Cardiac fibroblast (primary cell): ENCODE measurements at places on chromosomes 5 and 9.
A peak's percentile ranks its signal among the peaks of the same experiment; 100 is the strongest.

DNA sequence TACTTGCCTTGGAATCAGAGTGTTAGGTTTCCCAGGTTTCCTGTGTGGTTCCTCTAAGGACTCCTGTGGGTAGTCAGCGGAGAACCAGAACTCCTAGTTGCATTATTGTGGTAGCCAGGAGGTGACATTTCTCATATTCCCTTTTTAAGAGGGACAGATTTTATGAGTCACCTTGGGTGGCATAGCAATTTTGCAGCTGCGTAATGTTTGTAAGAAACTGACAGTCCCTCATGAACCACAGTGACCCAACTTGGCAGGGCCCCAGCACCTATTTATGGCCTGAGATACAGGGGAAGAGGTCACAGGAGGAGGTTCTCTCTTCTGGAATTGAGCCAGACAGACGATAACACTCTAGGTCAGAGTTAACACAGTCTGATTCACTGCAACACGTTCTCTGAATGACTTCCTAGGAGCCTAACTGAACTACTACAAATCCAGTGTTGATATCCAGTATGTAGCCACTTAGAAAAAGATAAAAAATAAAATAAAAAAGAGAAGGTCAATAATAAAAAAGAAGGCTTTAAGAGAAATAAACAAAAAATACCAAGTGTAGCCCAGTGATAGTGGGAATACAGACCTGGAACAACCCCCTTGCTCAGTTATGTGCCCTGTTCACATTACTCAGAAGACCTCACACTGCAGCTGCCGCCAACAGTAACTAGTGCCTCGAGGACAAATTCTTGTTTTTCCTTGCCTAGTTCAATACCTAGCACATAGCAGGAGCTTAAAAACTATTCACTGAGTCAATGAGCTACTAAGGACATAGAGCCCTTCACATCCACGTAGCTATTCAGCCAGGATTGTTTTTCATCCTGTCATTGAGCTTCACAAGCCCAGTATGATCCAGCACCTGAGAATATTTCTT, 50.7 kb upstream of the VLDLR start:
- DNase-seq = peak; percentile 72

- DNase-seq = no peak
These were observed 79.4 kb downstream of the PHF2 start for GRCh38 chr9:93655621-93656425.

GRCh38 chr9:134807716-134808446, 72.7 kb upstream of the FCN2 start:
- peak; percentile 36 for DNase-seq

GRCh38 chr5:170634256-170634990, 130.6 kb downstream of the KCNIP1 start:
- DNase-seq = no peak

- no peak for DNase-seq
These were observed 4.7 kb upstream of the PSMB7 start for GRCh38 chr9:124419832-124420489.

GRCh38 chr5:169052207-169052606, 248.7 kb downstream of the SLIT3 start:
- DNase-seq = no peak

GRCh38 chr9:136538599-136539426, 7.0 kb downstream of the NOTCH1 start:
- DNase-seq = peak; percentile 49

DNA sequence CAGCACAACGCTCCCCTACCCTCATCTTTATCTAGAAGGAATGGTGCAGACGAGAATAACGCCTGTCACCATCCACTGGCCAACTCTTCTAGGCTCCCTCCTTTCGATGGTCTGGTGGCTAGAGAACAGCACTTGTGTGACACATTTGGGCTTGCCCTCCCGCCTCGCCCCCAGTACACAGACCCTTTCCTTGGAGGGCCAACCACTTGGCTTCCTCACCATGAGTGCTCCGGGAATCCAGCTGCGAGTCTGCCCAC, 1.4 kb downstream of the GNAQ start:
- no peak for DNase-seq

GRCh38 chr5:139745132-139745799, 50.3 kb upstream of the PSD2 start:
- DNase-seq = peak; percentile 82

GRCh38 chr9:111582888-111583287, 16.6 kb downstream of the PTGR1 start:
- DNase-seq = peak; percentile 84

DNA sequence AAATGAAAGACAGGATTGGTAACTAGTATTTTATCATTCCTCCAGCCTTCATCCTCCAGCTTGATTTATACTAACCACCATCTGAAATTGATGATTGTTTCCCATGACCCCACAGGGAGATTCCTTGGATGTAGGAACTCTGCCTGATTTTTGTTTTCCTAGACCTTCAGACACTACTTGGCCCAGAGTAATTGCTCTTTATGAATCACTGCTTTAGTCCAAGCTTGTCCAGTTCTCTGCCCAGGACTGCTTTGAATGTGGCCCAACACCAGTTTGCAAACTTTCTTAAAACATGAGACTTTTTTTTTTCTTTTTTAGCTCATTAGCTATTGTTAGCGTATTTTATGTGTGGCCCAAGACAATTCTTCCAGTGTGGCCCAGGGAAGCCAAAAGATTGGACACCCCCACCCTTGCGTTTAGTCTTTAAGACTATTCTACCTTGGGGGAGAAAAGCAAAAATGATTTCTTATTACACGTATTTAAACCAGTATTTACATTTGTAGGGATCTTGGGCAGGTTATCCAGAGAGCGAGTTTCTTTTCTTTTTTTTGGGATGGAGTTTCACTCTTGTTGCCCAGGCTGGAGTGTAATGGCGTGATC, 18.4 kb downstream of the BASP1 start:
- peak; percentile 41 for DNase-seq

- no peak for DNase-seq
These were observed 338.9 kb downstream of the CDH12 start for GRCh38 chr5:22514231-22514630.

GRCh38 chr5:14793851-14794250, 77.7 kb downstream of the ANKH start:
- no peak for DNase-seq

GRCh38 chr9:29389421-29389820, 1816.1 kb upstream of the C9orf72 start:
- DNase-seq = no peak

- DNase-seq = no peak
These were observed 73.3 kb upstream of the PHF24 start for GRCh38 chr9:34884747-34885189.

GRCh38 chr5:180069589-180070247, 1.8 kb downstream of the RNF130 start:
- DNase-seq = no peak

DNA sequence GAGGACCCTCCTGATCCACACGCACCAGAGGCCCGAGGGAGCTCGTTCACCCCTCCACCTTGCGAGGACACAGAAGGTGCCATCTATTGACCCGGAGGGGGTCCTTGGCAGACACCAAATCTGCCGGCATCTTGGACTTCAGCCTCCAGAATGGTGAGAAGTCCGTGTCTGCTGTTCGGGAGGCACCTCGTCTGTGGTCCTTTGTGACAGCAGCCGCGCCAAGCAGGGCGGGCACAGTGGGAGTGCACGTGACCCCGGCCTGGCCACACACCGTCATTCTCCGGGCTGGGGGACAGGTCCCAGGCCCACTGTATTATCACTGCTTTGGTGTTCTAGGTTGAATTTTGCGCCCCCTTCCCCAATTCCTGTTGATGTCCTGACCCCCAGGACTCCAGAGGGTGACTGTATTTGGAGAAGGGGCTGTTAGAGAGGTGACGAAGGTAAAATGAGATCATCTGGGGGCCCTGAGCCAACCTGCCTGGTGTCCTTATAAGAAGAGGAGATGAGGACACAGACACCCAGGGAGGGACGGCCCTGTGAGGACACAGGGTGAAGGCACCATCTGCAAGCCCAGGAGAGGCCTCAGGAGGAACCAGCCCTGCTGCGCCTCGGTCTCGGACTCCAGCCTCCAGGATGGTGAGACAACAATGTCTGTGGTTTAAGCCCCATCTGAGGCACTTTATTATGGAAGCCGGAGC, 15.7 kb downstream of the LPCAT1 start:
- no peak for DNase-seq

GRCh38 chr5:137399911-137400310, 99.2 kb downstream of the SPOCK1 start:
- no peak for DNase-seq

DNA sequence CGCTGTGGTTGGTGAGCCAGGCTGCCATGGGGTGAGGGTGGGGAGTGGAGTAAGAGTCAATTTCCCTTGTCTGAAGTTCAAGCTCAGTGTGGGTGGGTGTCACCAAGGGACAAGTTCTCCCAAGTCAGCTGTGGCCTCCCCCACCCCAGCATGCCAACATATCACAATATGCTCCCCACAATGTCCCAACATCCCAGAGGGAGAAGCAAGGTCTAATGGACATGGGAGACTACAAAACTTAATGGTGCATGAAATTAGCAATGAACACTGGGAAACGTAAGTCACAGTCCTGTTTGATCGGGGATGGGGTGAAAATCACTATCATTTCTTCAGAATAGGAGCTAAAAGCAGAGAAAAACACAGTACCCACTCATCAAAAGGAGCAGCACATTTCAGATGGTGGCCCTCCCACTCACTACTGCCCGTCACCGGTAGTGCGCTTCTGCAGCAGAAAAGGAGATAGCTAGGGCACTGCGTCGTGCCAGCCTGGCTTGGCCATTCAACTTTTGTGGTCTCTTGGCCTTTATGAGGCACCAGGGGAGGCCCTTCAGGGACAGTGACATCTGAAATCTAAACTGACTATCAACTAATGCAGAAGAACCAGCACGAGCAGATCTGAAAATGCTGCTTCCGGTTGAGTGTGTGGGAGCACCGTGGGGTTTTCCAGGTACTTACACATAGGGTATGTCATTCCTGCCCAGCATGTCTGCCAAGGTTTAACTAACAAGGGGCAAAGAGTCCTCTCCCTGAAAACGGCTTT, 20.5 kb upstream of the NDFIP1 start:
- DNase-seq = no peak

DNA sequence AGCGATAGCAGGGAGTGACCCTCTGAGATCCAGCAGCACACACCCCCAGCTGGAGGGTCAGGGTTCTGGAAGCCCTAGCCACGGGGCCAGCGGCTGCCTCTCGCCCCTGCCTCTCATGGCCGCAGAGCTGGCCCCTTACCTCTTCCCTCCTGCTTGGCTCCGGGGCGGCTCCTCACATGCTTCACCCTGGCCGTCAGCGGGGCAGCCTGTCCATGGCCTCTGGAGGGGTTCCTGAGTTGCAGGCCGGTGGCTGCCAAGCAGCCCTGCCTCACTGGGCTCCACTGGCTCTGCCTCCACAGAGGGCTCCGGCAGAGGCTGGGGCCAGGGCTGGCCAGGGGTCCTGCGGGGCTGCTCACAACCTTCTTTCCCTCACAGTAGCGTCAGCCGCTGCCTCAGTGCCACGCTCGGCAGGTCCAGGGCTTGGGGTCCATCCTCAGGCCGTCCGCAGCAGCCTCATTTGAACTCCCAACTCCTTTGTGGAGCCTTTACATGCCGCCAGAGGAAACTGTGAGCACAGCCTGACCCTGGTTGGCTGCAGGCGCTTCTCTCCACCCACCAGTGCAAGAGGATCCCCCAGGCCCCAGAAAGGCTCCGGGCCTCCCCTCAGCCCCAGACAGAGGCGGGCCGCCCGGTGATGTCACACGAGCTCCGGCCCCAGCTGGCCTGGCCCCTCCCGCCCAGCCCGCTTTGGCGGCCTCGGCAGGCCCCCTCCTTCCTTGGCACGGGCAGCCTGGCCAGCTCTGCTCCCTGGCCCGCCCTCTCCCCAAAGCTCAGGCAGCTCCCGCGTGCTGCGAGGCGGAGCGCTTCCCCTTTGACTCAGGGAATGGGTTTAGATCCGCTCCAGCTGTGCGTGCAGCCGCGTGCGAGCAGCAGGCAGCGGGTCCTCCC, at the start of gene ANGPTL2:
Gene ANGPTL2 (minus strand): TSS at position 460 of the 888 bp plus-strand sequence. CDS start 13,904 bp downstream, outside the sequence.
- DNase-seq = peak; percentile 84

- DNase-seq = no peak
These were observed 204.2 kb upstream of the RGMB start for GRCh38 chr5:98569288-98569687.

GRCh38 chr9:272251-273213, 57.9 kb downstream of the DOCK8 start:
- DNase-seq = no peak

GRCh38 chr9:97557606-97558095, 56.2 kb downstream of the TMOD1 start:
- peak; percentile 10 for DNase-seq

- DNase-seq = no peak
These were observed 6.8 kb upstream of the CCL21 start for GRCh38 chr9:34716711-34717110.

DNA sequence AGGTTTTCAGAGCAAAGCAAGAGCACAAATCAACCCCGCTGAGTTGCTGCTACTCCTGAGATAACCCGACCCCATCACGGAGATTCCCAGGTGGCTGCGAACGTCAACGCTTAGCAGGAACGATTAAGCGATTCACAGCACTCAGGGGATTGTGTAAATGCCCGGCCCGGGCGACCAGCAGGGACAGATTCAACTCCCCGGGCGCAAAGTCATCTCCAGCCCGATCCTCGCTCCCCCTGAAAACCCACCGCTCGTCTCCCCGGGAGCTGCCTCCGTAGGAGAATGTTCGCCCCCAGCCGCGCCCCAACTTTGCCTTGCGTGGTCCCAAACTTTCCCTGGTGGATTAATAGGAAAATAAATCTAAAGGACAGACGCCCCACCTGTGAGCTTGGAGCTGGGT, 685 bp downstream of the SLC24A2 start:
- DNase-seq = no peak

- DNase-seq = no peak
These were observed 27.7 kb upstream of the TMOD1 start for GRCh38 chr9:97473717-97474116.

GRCh38 chr9:15484802-15485201, 26.0 kb downstream of the PSIP1 start:
- no peak for DNase-seq

DNA sequence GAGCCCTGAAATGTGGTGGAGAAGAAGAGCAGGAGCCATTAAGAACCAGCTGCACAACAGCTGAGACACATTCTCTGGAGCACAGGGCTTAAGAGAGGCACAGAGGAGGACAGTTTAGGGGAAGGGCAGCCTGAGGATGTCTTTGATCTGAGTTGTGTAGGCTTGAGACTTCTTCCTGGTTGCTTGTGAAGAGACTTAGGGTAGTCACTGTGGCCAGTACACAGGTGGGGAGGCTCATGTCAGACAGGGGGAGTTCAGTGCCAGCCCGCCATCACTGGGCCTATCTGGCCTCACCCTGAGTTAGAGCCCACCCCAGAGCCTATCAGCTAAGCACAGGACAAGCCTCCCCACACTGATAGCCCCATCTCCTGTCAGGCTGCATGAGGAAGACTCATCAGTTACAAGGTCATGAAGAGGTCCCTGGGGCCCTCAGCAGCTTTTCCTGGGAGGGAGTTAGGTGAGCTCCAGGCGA, 19.8 kb downstream of the SLC22A4 start:
- DNase-seq = no peak
